ENCODE measurements at places on chromosomes 16 and 17.

- DNase-seq = peak; percentile 71
These were observed 36.4 kb upstream of the ARHGAP17 start for GRCh38 chr16:25051406-25052150.

- no peak for DNase-seq
These were observed 36.8 kb upstream of the DYNLL2 start for GRCh38 chr17:58046239-58047094.

DNA sequence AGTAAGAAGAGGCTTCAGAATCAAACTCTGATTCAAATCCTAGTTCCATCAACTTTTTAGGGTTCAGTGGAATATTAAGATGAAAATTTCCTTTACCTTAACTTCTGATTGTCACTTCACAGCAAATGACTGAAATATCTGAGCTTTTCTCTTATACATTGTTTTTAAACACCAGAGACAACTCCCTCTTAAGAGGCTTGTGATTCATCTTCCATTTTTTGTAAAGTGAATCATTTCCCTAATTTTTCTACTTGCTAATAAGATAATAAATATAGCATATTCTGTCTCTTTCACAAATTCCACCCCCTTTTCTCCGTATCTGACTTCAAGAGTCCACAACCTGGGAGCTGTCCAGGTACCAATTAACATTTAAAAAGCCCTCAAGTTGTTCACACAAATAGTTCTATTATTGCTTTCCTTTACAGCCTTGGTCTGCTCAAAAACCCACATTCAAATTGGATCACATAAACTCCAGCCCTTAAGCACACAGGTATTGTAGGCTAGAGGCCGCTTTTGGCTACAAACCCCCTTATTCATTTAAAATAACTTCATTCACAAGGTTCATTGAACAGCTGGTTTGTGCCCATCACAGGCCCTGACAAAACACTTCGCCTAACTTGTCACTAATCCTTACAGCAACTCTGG lies 14.1 kb upstream of the UTP6 start:
- DNase-seq = no peak

GRCh38 chr16:86495756-86496261 lies 14.5 kb upstream of the FOXF1 start:
- DNase-seq = no peak

DNA sequence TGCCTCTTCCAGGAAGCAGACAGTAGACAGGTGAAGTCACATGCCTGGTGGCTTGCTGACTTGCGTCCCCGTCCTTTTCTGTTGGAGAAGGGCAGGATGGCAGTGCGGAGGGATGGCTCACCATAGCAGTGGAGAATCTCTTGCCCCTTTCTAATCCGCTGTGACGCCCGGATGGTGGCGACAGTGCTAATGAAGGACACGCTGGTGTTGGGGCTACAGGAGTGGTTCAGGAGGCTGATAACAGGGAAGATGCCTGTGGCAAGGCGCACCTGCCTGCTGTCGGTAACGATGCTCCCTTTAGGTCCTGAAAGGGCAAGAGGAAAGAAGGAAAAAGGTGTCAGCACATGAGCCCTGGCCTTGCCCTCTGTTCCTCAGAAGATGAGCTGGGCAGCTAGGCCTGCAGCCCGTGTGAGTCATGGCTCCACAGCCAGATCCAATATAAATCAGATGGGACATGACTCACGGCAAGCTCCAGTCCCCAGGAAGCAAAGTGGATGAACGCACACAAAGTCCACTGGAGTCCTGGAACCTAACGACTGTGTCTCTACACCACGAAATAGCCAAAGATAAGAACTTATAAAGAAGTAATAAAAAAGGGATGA lies 25.5 kb downstream of the SERPINF1 start:
- DNase-seq = peak; percentile 96

- DNase-seq = no peak
These were observed 29.5 kb downstream of the PLCD3 start for GRCh38 chr17:45102856-45103255.

GRCh38 chr16:10624527-10624926 lies 44.1 kb upstream of the EMP2 start:
- DNase-seq = no peak

GRCh38 chr16:85010446-85010930 lies 847 bp downstream of the ZDHHC7 start:
- DNase-seq = no peak

GRCh38 chr17:37295888-37296287 lies 79.9 kb upstream of the C17orf78 start:
- no peak for DNase-seq

- no peak for DNase-seq
These were observed 4.8 kb upstream of the QPRT start for GRCh38 chr16:29674188-29674587.

GRCh38 chr17:80384078-80384960 lies 30.6 kb upstream of the ENDOV start:
- DNase-seq = no peak

DNA sequence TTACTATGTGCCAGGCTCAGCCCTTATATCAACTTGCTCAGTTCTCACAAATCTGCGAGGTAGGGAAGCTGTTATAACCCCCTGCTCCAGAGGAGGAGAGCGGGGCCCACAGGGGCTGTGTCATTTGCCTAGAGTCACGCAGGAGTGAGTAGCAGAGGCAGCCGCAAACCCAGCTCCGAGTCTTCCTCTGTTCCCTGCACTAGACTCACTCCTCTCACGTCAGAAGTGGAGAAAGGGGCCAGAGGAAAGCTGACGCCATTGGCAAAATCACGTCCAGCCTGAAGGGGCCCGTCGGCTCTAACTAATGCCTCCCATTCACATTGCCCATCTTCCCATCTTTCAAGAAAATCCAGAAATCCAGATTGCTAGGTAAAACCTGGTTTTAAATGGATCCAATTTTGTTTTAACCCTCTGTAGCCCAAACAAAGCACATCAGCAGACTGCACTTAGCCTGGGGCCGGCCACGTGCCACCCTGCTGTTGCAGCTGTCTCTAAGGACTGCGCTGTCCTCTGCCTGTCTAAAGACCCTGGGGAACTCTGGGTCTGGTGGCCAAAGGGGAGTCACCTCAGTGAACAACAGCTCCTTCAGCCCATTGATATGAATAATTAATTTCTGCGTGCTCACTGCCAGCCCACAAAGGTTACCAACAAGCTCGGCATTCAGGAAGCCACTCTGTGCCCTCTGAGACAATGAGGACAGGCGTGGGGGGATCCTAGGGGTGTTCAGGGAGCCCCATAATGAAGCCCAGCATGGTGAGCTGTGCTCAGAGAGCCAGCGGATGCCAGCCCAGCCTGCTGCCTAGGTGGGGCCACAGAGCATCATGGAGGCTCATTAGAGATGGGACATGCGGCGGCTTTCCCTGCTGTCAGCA lies 36.7 kb upstream of the ABR start:
- no peak for DNase-seq

DNA sequence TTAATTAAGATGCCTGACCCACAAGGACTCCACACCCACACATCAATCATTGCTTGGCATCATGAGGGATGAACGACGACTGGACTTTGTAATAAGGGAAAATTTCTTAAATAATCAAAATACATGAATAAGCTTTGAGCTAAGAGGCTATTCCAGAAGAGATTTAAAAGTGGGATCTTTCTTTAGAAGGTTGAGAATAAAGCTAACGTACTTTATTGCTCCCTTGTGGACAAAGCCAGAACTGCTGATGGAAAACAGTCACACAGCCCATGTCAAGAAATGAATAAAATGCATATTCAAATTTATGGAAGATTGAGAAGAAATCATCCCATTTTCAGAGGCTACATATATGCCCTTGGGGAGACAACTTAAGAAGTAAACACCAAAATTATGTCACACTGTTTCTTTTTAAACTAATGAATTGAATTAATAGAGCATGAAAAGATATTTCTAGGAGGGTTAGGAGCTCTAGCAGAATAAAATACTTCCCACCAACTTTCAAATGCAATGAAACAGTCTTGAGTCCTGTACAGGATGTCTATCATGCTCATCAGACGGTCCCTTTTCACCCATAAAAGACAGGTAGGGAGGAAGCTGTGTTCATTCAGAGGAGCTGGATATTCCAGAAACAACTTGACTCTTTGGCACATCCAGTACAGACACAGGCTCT lies 60.2 kb upstream of the PHOSPHO1 start:
- DNase-seq = peak; percentile 33

DNA sequence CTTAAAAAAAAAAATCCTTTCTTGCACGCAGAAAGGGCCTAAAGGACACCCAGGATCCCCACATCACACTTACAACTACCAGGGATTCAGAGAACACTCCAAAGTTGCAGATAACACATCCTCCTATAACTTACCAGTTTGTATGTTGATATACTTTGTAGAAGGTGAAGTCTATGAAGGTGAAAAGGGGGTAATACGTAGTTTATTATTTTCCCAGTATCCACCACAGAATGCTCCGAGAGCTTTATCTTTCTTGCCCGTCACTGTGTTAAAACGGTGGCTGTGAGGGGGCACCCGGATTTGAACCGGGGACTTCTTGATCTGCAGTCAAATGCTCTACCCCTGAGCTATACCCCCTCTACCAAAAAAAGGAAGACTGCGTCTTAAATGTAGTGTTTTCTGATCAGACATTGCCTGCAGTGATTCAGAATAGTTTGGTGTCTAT lies 7.9 kb upstream of the RPL23 start:
- DNase-seq = peak; percentile 55

GRCh38 chr16:13300066-13300840 lies 398.9 kb downstream of the SHISA9 start:
- no peak for DNase-seq

- peak; percentile 65 for DNase-seq
These were observed 23.4 kb upstream of the SREBF1 start for GRCh38 chr17:17859909-17860765.

- DNase-seq = no peak
These were observed 8.0 kb downstream of the IGF2BP1 start for GRCh38 chr17:49005140-49005539.

DNA sequence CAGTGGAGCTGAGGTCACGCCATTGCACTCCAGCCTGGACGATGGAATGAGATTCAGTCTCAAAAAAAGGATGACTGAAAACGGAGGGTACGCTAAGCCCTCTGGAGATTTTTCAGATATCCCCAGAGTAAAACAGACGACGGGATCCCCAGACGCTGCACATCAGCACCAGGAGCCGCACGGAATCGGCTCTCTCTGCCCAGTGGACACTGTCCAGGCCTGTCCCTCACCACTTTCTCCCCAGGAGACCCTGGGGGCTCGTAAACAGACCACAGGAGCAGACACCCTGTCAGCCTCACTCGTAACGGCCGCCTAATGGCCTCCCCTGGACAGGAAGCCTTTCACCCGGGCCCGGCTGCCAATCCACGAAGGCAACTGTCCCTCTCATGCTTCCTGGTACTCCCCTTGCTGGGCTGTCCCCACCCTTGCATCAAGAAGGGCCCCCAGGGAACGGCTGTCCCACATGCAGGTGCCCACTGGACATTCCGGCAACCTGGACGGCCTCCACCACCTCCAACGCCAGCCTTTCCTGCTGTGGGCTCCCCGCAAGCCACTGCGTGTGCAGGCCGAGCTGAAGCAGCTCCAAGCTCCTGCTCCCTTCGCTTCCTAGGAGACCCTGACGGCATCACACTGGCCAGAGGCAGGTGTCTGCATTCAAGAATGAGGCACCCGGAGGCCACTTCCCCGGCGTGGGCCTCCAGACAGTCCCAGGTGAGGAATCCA lies 74.3 kb downstream of the TIMM22 start:
- no peak for DNase-seq

- no peak for DNase-seq
These were observed 12.6 kb upstream of the PRR29 start for GRCh38 chr17:63985387-63986140.

GRCh38 chr17:77366558-77367245 lies 225.9 kb downstream of the SEC14L1 start:
- DNase-seq = peak; percentile 50

DNA sequence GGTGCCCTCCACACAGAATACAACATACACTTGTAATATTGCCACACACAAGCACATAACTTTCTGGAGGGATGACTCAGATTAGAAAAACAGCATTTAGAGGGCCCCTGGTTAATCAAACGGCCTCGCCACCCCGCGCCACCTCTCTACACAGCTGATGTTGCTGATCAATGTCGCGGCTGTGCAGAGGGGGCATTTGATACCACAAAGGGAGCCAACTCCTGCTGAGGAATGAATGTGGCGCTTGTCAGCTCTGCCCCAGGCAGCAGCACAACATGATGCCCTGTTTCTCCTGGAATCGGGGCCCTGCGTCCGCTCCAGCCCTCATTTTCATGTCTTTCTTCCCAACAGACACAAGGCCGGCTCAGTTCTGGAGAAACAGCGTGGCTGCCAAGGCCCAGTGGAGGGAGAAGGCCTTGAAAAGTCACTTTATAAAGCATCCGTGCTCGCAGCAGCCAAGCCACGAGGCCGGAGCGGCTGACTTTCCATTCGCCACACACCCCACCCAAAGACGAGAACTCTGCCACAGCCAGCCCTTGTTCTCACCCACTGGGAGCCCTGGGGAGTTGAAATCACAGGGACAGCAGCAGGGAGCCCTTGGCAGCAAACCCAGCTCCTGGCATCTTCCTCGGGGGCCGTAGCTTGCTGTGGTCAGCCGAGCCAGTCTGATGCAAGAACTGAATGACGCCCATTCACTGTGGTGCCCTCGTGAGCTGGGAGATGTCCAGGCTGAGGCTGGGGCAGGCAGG lies 65.6 kb downstream of the XYLT1 start:
- DNase-seq = peak; percentile 86

GRCh38 chr17:10169290-10169689 lies 29.1 kb downstream of the GAS7 start:
- no peak for DNase-seq

GRCh38 chr17:81954131-81955057 lies 6.6 kb downstream of the NOTUM start:
- peak; percentile 39 for DNase-seq

DNA sequence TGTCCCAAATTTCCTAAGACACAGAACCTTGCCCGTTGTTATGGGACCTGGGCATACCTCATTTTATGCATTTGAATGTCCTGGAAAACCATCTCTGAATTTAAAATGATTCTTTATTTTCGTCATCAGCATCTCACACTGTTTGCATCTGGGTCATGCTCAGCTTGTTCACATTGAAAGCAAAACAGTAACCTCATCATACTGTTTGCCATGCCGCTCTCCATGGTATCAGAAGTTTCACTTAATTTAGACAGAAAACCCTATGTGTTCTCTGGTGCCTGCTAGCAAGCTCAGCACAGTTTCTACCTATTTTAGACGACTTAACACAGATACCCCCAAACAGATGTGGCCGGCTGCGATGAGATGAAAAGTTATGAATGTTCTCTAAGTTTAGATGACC lies 292.1 kb downstream of the SNX29 start:
- DNase-seq = no peak

DNA sequence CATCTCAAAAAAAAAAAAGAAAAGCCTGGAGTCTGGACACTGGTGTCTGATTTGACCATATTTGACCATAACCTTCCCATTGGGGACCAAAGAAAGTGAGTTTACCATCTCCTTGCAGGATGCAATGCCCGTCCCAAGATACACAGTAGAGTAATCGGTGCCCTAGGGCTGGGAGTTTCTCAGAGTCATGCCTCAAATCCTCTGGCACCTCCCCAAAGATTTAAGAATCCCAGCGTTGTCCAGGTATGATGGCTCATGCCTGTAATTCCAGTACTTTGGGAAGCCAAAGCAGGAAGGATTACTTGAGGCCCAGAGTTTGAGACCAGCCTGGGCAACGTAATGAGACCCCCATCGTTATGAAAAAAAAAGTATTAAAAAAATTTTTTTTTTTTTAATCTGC lies 5.0 kb downstream of the PITPNM3 start:
- DNase-seq = no peak

Measured in EL (cell line).